Calu3 (cell line): ENCODE measurements at places on chromosomes 6 and 20. TPM values are rescaled to one million over a fixed set of nuclear protein-coding genes. Genes with fewer than 3 reads are reported as not detected.
A peak's percentile ranks its signal among the peaks of the same experiment; 100 is the strongest.

The FAM162B gene
- not detected in 2 replicates for total RNA-seq

DNA sequence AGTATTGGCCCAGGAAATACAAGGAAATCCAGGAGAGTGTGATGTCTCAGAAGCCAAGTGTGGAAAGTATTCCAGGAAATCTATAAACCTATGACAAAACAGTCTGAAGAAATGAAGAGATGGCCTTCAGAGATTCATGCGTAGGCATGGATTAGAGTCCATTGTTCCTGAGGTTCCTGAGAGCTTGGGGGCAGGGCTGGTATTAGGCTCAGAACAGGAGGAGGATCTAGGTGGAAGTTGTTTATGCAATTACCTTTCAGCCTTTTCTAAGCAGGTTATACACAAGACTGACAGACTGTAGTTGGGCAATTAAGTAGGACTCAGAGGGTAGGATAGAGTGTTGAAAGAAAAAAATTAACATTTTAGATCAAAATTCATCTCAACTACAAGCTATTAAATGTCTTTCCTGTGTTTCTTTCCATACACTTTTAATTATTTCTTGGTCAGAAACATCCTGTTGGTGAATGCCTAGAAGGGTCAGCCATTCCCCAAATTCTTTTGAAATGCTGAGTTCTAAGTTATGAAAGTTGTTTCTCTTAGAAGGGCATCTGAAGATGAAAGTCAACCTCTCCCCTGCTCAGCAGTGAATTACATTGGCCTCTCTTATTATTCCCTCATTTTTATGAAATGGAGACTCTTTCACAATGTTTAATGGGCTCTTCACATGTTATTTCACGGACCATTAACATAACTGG lies 201.2 kb upstream of the MYLIP start:
- DNase-seq = no peak

- DNase-seq = no peak
Observed at GRCh38 chr6:56604186-56604585, 38.5 kb downstream of the DST start.

The B3GALT4 gene
- 18.2 and 21.6 TPM in 2 replicates for total RNA-seq

The CST2 gene
- total RNA-seq = not detected in 2 replicates

DNA sequence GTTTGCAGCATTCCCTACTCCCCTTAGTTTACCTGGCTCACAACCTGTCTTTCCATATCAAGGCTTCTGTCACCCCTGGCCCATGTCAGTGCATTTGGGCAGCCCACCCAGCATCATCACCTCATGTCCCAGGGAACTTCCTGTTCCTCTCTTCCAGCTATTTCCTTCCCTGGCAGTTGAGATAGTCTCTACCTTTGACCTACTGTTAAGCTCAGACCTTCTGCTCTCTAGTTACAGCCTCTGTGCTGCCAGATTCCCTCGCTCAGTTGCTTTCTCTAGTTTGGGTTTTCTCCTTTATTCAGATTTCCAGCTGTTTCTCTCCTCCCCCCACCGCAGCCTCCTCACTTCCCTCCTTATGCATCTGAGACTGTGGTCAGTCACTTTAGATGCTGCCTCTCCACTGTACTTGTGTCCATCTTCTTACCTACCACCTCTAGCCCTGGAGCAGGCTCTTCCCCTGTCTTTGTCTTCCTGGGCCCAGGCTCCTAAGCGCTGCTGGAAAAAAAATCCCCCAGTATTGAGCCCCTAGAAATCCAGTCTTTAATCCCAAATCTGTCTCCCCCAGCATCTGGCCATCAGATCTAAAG lies 16.3 kb downstream of the PTPN1 start:
- DNase-seq = no peak

GRCh38 chr6:156262014-156262413 lies 515.2 kb upstream of the ARID1B start:
- DNase-seq = peak; percentile 8

The ETV7 gene
- 2.6 and 8.7 TPM in 2 replicates for total RNA-seq

The CALHM4 gene
- not detected in 2 replicates for total RNA-seq

- no peak for DNase-seq
Observed at GRCh38 chr6:72406517-72406916, 215.3 kb upstream of the KCNQ5 start.

The BRD2 gene
- 351 and 356 TPM in 2 replicates for total RNA-seq

GRCh38 chr6:4466769-4467480 lies 309.3 kb upstream of the CDYL start:
- DNase-seq = no peak

The MAS1 gene
- not detected in 2 replicates for total RNA-seq

DNA sequence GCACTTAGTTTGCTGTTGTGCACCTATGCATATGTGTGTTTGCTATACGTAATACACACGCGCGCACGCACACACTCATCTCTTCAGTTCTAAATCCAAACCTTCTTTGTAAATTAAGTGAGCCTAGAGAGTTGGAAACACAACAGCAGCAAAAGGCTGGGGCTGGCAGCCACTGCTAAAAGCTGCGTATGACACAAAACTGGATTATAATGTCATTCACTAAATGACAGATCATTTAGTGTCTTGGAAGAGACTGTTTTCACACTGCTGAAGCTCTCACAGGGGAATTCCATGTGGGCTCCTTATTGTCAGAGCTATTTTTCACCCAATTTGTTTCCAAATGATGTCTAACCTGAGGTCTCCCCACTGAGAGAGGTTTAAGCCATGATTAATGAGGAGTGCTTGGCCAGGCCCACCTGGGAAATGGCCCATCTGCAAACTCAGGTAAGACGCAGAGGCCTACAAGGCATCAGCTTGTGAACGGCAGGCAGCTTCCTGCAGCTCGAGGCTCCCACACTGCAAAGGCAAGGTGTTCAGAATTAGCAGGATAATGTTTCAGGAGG lies 94.2 kb downstream of the OLIG3 start:
- DNase-seq = no peak

GRCh38 chr6:84696166-84696565 lies 68.2 kb downstream of the TBX18 start:
- no peak for DNase-seq

The MYCT1 gene
- total RNA-seq = not detected in 2 replicates

The DAAM2 gene
- not detected in 2 replicates for total RNA-seq

GRCh38 chr6:39254999-39255535 lies 25.8 kb upstream of the KCNK5 start:
- no peak for DNase-seq

The SLC17A2 gene
- total RNA-seq = not detected in 2 replicates

- DNase-seq = no peak
Observed at GRCh38 chr20:6882561-6883291, 115.2 kb downstream of the BMP2 start.

GRCh38 chr6:33018904-33019303 lies 9.5 kb upstream of the HLA-DOA start:
- DNase-seq = peak; percentile 66

- no peak for DNase-seq
Observed at GRCh38 chr20:56955680-56956079, 310.8 kb downstream of the BMP7 start.

- DNase-seq = no peak
Observed at GRCh38 chr20:53935344-53936084, 134.9 kb downstream of the BCAS1 start.

DNA sequence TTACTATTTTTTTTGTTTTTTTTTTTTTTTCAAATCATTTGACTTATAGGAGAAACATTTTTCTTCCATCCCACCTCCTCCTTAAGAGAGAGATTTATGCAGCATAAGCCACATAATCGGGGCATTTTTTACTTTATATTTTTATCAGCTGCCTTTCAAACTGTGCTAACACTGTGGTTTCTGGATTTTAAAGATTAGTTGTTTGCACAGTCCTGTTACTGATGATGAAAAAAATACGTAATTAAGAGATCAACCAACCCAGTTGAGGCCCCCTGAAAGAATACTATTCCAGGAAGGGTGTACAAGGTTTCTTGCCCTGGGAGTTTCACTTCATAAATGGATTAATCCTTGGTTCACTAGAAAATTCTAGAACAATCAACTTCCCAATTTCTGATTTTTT lies 68.3 kb downstream of the MMS22L start:
- no peak for DNase-seq

GRCh38 chr20:48816282-48817205 lies 11.3 kb downstream of the PREX1 start:
- DNase-seq = no peak

The NNAT gene
- total RNA-seq = not detected in 2 replicates

- no peak for DNase-seq
Observed at GRCh38 chr6:75089151-75089897, 116.5 kb downstream of the COL12A1 start.

The GJA10 gene
- not detected in 2 replicates for total RNA-seq

The SLC44A4 gene
- total RNA-seq = 185 and 238 TPM in 2 replicates

The GTSF1L gene
- total RNA-seq = not detected in 2 replicates

The WFDC12 gene
- not detected in 2 replicates for total RNA-seq

The GINM1 gene
- total RNA-seq = 23.4 and 26.7 TPM in 2 replicates

The ADGRB3 gene
- 0.09 and 0.44 TPM in 2 replicates for total RNA-seq

The ULBP1 gene
- total RNA-seq = 2.2 and 2.5 TPM in 2 replicates

DNA sequence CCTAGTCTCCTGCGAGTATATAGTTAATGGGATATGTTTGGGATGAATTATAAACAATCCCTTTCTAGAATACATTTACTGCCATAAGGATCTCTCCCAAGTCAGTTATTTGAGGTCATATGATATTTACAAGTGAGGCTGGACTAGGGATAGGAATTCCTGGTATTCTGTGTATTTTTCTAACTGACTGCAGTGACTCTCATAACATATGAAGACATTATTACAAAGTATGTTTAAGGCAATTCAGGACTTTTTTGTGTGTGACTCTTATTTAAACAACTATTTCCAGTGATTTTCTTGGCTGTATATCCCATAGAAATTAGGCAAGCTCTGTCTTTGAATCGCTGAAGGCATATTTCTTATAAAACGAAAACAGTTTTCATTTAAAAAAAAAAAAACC lies 18.4 kb upstream of the TNFAIP3 start:
- DNase-seq = no peak

DNA sequence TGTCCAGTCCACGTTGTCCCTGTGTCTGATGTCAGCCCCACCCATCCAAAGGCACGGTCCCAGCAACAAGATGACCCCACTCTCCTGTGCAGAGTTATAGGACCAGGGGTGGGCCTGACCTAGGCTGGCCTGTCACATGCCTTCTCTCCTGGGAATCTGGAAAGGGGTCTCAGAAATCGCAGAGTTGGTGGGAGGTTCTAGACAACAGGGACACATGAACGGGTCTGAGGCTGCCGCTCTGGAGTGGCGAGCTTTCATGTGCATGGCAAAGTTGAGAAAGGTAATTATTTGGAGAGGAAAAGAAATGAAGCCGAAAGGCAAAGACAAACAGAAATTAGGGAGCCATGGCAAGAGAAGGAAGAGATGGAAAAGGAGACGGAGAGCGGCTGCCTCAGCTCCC lies 29.5 kb downstream of the BFSP1 start:
- DNase-seq = no peak

DNA sequence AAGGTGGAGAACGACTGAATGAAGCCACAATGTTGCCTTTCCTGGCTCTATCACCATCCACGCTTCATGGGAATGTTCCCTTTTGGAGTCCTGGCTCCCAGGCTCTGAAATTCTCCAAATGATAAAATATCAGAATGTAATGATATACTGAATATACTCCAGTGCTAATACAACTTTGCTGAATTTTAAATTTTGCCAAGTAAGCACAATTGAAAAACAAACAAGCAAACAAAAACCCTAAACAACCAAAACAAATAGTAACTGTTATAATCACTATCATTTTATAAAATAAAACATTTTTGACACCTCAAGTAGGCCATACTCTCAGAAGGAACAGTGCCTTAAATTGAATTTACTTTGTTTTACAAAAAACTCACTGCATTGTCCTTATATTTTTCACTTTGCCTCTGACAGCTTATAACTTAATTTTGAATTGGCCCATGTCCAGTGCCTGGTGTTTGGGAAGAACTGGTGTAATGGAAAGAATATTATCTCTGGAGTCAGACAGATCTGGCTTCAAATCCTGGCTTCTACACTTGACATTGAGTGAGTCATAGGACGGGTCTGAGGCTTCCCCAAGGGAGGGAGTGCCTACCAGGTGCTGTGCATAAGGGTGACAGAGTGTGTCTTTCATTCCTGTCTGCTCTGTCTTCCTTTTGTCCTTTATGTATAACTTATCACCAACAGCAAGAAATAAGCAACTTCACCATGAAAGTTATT lies 698.3 kb downstream of the EPM2A start:
- DNase-seq = no peak

The PPP1R14C gene
- 2.7 and 3.6 TPM in 2 replicates for total RNA-seq

The GPX5 gene
- not detected in 2 replicates for total RNA-seq

DNA sequence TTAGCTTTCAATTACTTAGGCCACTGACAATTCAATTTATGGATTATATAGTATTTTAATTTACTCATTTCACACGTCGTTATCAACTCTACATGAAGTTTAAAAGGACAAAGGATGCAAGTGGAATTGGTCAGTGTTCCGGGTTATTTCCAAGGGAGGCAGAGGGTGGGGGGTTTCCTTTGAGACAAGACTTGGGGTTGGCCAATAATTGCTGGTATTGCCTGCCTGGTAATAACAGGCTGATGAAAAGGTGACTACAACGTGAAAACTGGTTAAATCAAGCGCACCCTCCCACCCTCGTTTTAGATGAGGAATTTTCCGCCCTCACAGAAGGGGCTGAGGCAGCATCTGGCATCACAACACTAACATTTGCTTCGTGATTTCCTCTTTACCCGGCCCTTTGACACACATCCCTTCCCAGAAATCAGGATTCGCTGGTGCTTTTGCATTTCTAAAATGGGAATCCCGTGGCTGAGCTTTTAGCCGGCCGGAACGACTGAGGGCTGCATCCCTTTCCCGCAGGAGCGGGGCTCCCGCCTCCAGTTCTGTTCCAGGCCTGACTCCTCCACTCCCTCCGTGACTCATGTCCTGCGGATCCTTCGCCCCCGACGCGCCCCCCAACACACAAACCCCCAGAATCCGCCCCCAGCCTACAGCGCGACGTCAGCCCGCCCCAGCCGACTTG lies 999 bp upstream of the PIM1 start:
- peak; percentile 43 for DNase-seq

GRCh38 chr20:63587776-63588591 lies 13.9 kb upstream of the HELZ2 start:
- DNase-seq = no peak

DNA sequence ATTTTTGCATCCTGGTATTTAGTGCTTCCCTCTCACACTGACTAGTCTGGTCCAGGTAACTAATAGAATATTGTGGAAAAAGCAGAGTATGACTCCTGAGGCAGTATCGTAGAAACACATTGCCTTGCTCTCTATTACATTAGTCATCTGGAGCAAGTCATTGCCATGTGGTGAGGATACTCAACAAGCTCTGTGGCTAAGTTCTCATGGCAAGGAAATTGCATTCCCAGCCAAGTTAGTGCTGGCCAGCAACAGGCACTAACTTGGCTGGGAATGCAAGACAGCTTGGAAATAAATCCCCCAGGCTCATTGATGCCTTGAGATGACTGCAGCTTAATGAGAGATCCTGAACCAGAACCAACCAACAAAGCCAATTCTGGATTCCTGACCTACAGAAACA lies 39.7 kb upstream of the HTR1B start:
- DNase-seq = no peak

The TMEM63B gene
- total RNA-seq = 84.2 and 86.8 TPM in 2 replicates

- DNase-seq = no peak
Observed at GRCh38 chr6:79557673-79558467, 20.6 kb upstream of the LCA5 start.

- no peak for DNase-seq
Observed at GRCh38 chr20:53020834-53021233, 48.7 kb downstream of the TSHZ2 start.

The NKAPL gene
- not detected in 2 replicates for total RNA-seq

- no peak for DNase-seq
Observed at GRCh38 chr6:5580736-5581581, 319.6 kb downstream of the FARS2 start.

- no peak for DNase-seq
Observed at GRCh38 chr6:3762359-3762758, 10.8 kb upstream of the PXDC1 start.
